T-helper 1 cell (primary cell): ENCODE measurements at places on chromosomes 12 and 14.

DNA sequence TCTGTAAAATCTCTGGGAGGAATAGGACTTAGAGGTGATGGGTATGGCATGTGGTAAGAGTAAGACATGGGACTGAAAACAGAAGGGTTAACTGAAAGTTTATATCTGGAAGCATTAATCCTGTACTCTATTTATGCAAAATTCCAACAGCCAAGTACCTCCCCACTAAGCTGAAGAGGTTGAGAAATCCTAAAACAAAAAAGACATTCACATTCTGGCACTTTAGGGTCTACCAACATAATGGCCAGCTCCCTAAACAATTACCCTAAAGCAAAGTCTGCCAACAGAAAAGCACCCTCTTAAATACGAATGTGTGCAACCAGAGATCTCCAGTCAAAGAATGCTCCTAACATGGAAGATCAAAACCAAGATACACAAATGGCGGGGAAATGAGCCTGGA lies 87.4 kb downstream of the GTF2A1 start:
- no peak for DNase-seq

DNA sequence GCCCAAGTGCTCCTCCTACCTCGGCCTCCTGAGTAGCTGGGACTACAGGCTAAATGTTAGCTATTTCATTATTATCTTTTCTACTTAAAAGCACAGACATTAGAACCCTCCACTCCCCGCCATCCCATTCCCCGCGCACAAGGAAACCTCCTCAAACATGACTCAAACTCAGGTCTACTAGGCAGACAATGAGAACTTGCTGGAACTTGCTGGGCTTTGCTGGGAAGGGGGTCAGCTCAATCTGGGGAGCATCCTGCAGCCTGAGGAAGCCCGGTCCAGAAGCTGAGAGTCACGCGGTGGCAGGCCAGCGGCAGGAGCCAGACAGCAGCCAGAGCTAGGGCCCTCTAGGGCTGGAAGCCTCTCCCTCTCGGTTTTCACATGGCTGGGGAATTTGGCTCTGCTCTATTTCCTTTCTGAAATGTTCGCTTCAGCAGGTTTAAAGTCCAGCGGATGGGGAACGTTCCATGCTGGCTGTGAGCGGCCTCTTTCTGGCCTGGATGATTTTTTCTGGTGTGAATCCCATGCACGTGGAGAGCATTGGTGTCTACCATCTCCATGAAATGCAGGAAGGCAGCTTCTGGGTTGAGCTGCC lies 68.5 kb downstream of the SLC6A12 start:
- DNase-seq = no peak

DNA sequence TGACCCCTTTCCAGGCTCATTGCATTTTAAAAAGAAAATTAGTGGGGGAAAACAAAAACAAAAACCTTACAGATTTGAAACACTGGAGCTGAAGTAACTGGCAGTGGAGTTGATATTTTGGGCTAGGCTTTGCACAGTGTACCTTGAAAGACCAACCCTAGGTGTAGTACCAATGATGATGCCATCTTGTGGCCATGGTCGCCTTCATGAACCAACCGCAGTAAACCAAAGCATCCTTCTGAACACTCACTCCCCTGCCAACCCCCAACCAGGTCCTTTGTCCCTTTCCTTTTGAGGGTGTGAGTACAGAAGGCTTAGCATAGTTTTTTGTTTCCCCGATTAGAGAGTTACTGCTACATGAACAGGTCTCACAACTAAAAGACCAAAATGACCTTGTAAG lies 5.9 kb downstream of the TOMM20L start:
- no peak for DNase-seq

DNA sequence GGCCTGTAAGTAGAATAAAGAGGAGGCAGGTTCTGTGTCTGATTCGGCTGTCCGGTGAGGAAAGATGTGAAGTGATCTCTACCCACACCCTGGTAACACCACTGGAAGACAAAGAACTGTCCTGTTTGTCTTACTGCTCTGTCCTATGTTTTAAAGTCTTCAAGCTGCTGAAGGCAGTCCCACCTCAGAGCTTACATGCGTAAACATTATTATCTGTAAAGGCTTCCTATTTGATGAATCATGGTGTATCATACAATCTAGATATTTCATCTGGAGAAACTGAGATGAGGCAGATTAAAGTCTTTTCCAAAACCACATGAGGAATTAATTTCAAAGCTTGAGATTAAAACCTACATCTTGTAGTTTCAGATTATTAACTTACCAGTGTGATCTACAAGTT lies 427.6 kb downstream of the ZFP36L1 start:
- DNase-seq = no peak

DNA sequence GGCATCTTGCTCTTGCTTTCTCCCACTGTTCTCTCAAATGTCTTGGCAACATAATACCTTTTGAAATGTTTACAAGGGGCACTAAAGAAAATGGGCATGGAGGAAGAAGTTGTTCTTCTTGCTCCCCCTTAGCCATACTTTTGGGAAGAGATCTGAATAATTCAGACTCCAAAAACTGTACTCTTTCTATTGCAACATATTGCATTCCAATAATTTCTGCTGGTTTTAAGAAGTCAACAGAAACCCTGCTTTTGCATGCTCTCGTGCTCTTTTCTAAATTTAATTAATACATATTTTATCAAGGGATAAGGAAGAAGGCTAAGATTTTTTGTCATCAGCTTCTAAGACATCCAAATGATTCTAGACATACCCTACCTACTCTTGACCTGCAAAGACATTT lies 409.9 kb upstream of the SOX5 start:
- no peak for DNase-seq

GRCh38 chr14:62234849-62235248 lies 472.6 kb downstream of the SNAPC1 start:
- DNase-seq = no peak

- no peak for DNase-seq
Measured at GRCh38 chr14:100393362-100393761, 70.2 kb downstream of the SLC25A47 start.

GRCh38 chr14:99891900-99892299 lies 98.7 kb downstream of the EML1 start:
- DNase-seq = no peak

DNA sequence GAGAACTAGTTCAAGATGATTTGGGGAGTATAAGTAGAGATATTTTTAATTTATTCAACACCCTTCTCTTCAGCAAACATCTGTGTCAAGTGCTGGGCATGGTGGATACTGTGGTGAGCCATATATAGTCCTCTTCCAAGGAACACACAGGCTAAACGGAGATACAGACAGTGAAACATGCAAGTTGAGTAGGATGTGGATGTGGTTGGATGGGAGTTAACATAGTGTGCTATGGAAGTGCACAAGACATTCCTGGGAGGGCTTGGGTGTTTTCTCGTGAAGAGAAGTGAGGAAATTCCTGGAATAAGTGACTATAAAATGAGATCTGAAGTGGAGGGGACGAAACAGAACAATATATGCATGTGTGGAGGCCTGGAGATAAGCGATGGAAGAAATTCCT lies 181.1 kb upstream of the NPAS3 start:
- DNase-seq = no peak

- DNase-seq = no peak
Measured at GRCh38 chr14:51564460-51564859, 87.2 kb upstream of the FRMD6 start.

DNA sequence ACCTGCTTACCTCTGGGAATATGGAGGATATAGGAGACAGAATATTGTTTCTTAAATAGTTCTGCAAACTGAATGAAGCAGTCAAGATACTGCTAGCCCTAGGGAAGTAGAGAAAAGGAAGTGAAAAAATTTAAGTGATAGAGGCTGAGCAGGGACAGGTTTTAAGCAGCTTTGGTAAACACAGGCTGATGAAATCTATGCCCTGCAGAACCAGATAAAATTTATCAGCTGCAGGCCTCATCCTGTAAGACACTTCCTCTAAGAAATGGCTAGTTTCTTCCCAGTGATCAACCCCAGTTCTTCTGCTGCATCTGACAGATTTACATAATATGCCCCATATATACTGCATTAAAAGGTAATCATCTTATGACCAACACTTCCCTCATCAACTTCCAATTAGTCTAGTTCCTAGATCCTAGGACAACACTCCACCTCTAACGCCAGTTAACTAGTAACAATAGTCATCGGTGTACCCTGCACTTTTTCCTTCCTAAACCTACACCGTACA lies 1.3 kb upstream of the ESYT1 start:
- no peak for DNase-seq

DNA sequence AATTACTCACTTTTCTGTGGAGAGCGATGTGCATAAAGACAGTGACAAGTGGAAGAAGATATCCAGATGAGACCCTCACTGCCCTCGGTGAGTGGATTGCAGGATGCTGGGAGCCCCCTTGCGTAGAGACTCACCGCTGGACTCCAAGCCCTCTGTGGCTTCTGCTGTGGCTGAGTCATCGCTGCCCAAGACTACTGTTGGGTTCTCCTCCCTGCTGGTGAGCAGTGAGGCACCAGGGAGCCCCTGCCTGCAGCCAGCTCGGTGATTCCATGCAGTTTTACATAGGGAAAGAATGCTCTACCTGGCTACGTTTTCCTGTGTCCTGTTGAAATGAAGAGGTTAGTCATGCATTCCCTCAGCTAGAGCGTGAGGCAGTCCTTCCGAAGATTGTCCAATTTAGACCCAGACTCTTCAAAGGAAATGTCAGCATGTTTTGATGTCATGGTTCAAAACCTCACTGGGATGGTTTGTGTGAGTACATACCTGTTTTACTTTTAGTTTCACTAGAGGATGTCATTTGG lies 28.2 kb downstream of the TRAF3 start:
- DNase-seq = peak; percentile 71

DNA sequence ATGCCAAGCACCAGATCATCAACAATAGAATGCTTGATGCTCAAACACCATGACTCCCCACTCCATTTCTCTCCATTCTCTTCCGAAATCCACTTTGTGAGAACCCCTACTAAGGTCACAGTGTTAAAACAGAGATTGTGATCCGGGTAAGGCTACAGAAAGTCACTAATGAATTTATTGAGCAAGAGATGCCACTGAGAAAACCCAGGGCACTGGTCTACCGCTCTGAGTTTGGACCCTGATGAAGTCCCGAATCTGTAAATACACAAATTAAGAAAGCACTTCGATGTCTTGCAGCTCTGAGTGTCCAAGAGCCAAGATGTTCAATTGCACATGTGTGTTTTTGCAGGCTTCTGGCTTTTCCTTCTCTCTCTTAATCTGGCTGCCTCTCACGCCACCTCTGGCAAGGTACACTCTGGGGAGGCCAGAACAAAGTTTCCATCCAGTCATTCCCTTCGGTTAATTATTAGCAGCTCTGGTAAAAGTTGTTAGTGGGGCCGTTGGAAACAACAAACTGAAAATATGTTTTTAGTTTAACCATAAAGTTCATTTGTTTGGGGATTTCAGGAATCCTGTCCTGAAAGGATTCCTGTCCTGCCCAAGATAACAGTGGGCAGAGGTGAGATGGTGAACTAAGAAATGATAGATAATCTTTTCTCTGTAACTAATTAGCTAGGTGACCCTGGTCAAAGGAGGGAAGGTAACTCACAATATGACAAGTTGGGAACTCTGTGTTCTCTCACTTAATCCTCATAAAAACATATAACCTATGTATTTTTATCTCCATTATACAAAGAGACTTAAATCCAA lies 75.4 kb downstream of the BTG1 start:
- DNase-seq = no peak

DNA sequence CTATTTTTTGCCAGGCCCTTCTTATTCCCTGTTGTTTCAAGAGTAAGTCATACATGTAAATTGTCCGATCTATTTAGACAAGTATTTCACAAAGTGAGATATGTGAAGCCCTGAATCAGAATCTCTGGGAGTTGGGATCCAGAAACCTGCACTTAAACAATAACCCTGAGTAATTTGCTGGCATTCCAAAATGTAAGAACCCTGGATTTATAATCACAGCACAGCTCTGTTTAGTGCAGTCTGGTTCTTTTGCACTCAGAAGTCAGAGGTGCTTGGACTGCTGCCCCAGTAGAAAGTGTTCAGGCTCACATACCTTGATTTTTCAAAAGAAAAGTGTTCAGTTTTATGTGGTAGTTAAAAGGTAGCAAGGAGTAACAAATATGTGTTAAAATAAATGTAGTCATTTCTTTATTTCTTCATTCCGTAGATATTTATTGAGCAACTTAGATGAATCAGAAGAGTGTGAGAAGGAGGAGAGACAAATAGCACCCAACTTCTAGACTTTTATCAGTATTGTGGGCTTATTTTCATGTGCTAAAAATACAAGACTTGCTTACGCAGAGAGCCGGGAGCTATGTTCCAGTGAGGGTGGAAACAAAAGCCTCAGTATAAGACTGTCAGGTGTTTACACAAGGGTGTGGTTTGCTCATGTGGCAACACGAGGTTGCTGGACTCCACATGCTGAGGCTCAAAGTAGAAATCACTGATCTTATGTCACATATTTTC lies 70.1 kb downstream of the SYNE2 start:
- DNase-seq = no peak

DNA sequence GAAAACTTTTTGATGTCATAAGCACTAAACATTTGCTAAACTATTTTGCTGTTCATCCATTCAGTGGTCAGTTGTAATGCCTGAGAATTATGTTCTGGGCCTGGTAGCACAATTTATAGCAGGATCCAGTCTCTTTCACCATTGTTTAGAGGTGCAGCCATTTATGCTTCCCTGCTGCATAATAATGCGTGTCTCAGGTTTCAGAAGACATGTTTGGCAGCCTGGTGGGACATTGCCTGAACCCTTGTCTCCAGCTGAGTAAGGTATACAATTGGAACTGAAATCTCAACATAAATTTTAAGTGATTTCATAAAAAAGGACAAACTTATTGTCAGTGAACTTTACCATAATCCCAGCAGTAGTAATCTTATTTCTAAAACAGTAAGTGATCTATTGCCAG lies 94.8 kb downstream of the POLR3B start:
- DNase-seq = no peak

GRCh38 chr12:69388371-69388770 lies 28.8 kb downstream of the YEATS4 start:
- DNase-seq = no peak

GRCh38 chr12:57154076-57154475 lies 6.7 kb upstream of the LRP1-AS start:
- DNase-seq = no peak

DNA sequence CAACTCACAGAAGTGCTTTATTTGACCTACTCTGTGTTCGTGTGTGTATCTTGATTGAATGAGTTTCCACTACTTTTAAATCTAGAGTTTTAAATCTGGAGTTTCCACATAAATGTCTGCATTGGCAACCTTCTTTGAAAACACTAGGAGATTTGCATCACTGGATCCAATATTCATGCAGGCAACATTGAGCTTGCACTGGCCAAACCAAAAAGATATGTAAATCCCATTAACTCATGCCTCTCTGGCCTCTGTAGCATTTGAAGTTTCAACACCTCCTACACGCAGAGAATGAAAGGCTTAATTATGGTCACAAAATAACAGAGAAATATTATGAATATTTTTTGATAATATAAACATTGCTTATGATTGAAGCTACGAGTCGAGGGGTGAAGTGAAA lies 178.6 kb downstream of the DUSP6 start:
- DNase-seq = no peak

- no peak for DNase-seq
Measured at GRCh38 chr12:69123919-69124638, 115.3 kb upstream of the CPSF6 start.

DNA sequence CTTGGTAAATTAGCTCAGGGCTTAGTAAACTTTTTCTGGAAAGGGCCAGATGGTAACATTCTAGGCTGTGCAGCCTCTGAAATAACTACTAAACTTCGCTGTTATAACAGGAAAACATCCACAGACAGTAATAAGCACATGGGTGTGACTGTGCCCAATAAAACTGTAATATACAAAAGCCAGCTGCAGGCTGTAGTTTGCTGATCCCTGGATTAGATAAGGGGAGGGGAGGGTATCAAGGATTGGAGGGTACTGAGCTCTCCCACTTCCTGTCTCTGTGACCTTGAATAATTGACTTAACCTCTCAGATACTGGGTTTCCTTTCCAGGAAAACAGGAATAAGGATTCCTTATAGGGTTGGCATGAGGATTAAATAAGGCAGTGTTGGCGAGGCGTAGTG lies 81.2 kb downstream of the CCDC60 start:
- DNase-seq = no peak
